K562 (cell line): ENCODE measurements at places on chromosomes 6 and 20.

DNA sequence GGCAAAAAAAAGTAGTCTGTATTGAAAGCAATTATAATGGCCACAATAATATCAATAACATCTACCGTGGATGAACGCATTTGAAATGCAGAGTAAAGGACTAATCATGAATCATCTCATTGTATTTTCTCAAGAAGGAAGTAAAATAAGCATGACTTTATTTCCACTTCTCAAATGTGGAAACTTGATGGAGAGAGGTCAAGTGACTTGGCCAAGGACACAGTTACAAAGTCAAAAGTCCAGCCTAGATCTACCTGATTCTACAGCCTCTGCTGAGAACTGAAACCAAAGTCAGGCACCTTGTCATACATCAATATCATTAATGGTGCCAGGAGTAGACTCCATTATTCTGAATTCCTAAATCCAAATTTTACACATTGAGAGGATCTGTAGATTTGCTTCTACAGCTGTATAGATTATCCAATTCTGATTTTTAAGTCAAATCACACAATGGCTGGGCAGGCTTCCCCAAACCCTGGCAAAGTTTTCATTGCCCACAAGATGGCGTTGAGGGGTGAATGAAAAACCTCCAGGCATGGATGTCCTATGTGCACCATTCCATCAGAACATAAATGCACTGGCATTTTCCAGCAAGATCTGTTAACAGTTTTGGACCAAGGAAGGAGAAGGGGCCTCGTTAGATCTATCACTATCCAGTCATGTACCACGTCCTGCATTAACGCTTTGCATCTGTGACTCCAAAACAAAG, 423.1 kb downstream of the MAFB start:
- no peak overlapping the region for H3K27ac ChIP-seq
- H3K27me3 ChIP-seq = no peaks in the 10 kb centered on the region
- H3K36me3 ChIP-seq = no peaks in the 10 kb centered on the region
- no peaks in the 10 kb centered on the region for H3K4me1 ChIP-seq
- no peak overlapping the region for H3K4me3 ChIP-seq

GRCh38 chr20:45951925-45952834, 17.7 kb downstream of the PCIF1 start:
- no peak overlapping the region for H3K27ac ChIP-seq
- H3K36me3 ChIP-seq = peaks cover 67% of the 10 kb centered on the region; the same call in 2 of the 3 replicates
- H3K4me1 ChIP-seq = peaks cover 16% of the 10 kb centered on the region; the same call in 1 of the 2 replicates
- H3K27me3 ChIP-seq = no peaks in the 10 kb centered on the region

- H3K4me1 ChIP-seq = no peaks in the 10 kb centered on the region
- H3K36me3 ChIP-seq = no peaks in the 10 kb centered on the region
- DNase-seq = peak; percentile 62
- H3K27ac ChIP-seq = no peak overlapping the region
- H3K4me3 ChIP-seq = no peak overlapping the region
These were observed 23.6 kb upstream of the WFDC2 start for GRCh38 chr20:45445805-45446562.

DNA sequence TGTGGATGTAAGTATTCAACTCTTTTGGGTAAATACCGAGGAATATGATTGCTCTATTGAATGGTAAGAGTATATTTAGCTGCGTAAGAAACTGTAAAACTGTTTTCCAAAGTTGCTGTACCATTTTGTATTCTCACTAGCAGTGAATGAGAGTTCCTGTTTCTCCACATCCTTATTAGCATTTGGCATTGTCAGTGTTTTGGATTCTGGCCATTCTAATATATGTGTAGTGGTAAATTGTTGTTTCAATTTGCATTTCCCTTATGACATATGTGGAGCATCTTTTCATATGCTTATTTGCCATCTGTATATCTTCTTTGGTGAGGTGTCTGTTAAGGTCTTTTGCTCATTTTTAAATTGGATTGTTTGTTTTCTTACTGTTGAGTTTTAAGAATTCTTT, 29.3 kb upstream of the KAT14 start:
- no peaks in the 10 kb centered on the region for H3K27me3 ChIP-seq
- no peak overlapping the region for H3K4me3 ChIP-seq
- no peak overlapping the region for H3K27ac ChIP-seq
- no peaks in the 10 kb centered on the region for H3K36me3 ChIP-seq

- H3K36me3 ChIP-seq = no peaks in the 10 kb centered on the region
- no peak for DNase-seq
- H3K4me3 ChIP-seq = no peak overlapping the region
- H3K27ac ChIP-seq = no peak overlapping the region
These were observed 97.0 kb downstream of the SMAP1 start for GRCh38 chr6:70764706-70765105.

GRCh38 chr20:62595491-62595890, 46.8 kb upstream of the SLCO4A1 start:
- H3K27me3 ChIP-seq = peaks cover 86% of the 10 kb centered on the region
- H3K36me3 ChIP-seq = no peaks in the 10 kb centered on the region
- peak; percentile 66 for DNase-seq
- H3K27ac ChIP-seq = no peak overlapping the region
- H3K4me3 ChIP-seq = no peak overlapping the region

- H3K27me3 ChIP-seq = no peaks in the 10 kb centered on the region
- no peak for DNase-seq
- no peaks in the 10 kb centered on the region for H3K36me3 ChIP-seq
- no peak overlapping the region for H3K27ac ChIP-seq
- H3K4me3 ChIP-seq = no peak overlapping the region
These were observed 33.8 kb upstream of the RREB1 start for GRCh38 chr6:7073821-7074525.

- no peaks in the 10 kb centered on the region for H3K4me1 ChIP-seq
- H3K27ac ChIP-seq = no peak overlapping the region
- DNase-seq = no peak
- H3K4me3 ChIP-seq = no peak overlapping the region
- 0 out of 2 replicates have a peak, but pooled peaks cover 4% of the 10 kb centered on the region for H3K27me3 ChIP-seq
These were observed 11.3 kb downstream of the NT5E start for GRCh38 chr6:85460921-85461797.

- H3K36me3 ChIP-seq = peaks cover 36% of the 10 kb centered on the region; the same call in 2 of the 3 replicates
- no peaks in the 10 kb centered on the region for H3K27me3 ChIP-seq
- no peak for DNase-seq
These were observed 5.9 kb downstream of the NUDT3 start for GRCh38 chr6:34386316-34387137.

GRCh38 chr20:43096126-43096930, 93.4 kb downstream of the PTPRT start:
- H3K27ac ChIP-seq = no peak overlapping the region
- H3K36me3 ChIP-seq = no peaks in the 10 kb centered on the region
- no peak overlapping the region for H3K4me3 ChIP-seq

GRCh38 chr20:18360635-18361034, 72.3 kb downstream of the ZNF133 start:
- H3K4me1 ChIP-seq = no peaks in the 10 kb centered on the region
- no peak overlapping the region for H3K27ac ChIP-seq
- H3K27me3 ChIP-seq = no peaks in the 10 kb centered on the region

GRCh38 chr20:2858591-2858990, 14.7 kb upstream of the PTPRA start:
- no peaks in the 10 kb centered on the region for H3K27me3 ChIP-seq
- H3K4me1 ChIP-seq = no peaks in the 10 kb centered on the region
- no peak overlapping the region for H3K27ac ChIP-seq
- DNase-seq = no peak
- H3K36me3 ChIP-seq = peaks cover 5% of the 10 kb centered on the region; the same call in 2 of the 3 replicates

DNA sequence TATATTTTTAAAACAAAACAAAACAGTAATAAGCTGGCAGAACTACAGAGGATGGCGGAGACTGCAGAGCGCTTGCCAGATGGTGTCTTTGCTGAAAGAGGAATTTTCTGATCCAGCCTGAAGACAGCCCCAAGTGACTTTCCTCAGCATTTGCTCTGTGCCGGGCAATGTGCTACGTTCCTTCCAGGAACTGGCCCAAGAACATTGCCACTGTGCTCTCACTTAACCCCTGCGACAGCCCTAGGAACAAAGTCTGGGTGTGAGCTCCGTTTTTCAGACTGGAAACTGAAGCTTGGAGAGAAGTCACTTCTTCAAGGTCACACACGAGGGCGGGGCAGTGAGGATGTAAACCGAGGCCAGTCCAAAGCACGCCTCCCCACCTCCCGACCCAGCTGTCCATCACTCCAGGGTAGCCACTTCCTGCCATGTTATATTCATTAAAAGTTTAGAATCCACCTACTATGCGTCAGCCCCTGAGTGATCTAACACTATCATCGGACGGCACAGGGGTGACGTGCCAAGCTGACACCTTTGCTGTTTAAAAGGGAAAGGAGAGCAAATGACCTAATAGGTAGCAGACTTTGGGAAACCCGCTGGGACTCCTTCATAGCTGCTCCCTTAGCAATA, 22.3 kb upstream of the BMP7 start:
- no peak for DNase-seq
- H3K4me3 ChIP-seq = no peak overlapping the region
- peaks cover 28% of the 10 kb centered on the region for H3K27me3 ChIP-seq
- H3K4me1 ChIP-seq = no peaks in the 10 kb centered on the region
- no peak overlapping the region for H3K27ac ChIP-seq

DNA sequence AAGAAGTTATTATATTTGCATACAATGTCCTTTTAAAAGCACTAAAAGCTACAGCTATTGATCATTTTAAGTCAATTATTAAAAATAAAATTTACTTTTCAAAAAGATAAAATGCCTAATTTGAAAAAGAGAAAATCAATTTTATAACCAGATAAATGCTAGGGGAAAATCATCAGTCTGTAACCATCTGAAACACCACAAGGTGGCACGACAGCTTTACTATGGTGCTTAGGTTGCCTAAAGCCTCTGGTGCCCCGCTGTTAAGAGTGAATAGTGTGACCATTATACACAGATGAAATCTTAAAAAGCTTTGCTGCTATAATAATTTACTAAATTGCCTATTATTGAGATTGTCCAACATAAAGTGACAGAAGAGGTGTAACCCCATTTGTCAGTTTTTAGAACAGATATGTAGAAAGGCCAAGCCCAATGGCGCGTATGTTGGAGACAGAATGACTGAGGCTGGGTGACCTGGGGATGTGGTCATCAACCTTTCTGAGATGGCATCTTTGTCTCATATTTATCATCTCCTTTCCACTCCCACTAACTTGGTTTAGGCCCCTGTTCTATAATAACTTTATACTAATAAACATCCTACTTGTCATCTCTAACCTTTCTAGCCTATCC, 100.8 kb downstream of the MOXD1 start:
- H3K4me3 ChIP-seq = no peak overlapping the region
- H3K27me3 ChIP-seq = no peaks in the 10 kb centered on the region
- H3K36me3 ChIP-seq = no peaks in the 10 kb centered on the region
- peak; percentile 44 for DNase-seq
- no peaks in the 10 kb centered on the region for H3K4me1 ChIP-seq
